ENCODE measurements at places on chromosomes 7 and 10. TPM values are rescaled to one million over a fixed set of nuclear protein-coding genes. Genes with fewer than 3 reads are reported as not detected.

The RHOBTB1 gene
- total RNA-seq = 16.0 TPM

The PAPOLB gene
- 0.10 TPM for total RNA-seq

The INTS15 gene
- 36.5 TPM for total RNA-seq

The CDH23 gene
- not detected for total RNA-seq

The LUC7L2 gene
- total RNA-seq = 116 TPM

The GIMAP1 gene
- total RNA-seq = not detected

GRCh38 chr7:45657136-45657889, 83.1 kb downstream of the ADCY1 start:
- H3K36me3 ChIP-seq = no peaks in the 10 kb centered on the region
- H3K27me3 ChIP-seq = no peaks in the 10 kb centered on the region
- no peak overlapping the region for H3K27ac ChIP-seq
- no peak overlapping the region for H3K4me3 ChIP-seq

DNA sequence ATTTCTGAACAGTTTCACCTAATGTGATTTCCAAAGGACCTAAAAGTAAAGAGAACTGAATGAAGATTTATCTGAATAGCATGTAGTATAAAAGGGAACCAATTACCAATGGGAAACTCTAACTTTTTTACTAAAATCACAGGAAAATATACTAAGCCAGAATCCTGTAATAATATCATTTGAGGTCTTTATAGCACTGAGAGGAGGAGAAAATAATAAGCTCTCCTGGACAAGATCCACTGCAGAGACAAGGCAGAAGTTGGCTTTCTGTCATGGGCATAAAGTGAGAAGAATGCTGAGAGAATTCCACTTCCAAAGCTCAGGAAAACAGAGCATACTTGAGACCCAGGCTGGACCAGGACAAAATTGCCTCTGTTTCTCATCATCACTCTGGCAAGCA, 1131.4 kb downstream of the SORCS1 start:
- no peak overlapping the region for H3K4me3 ChIP-seq
- H3K4me1 ChIP-seq = no peaks in the 10 kb centered on the region
- H3K36me3 ChIP-seq = no peaks in the 10 kb centered on the region
- DNase-seq = no peak
- H3K27me3 ChIP-seq = no peaks in the 10 kb centered on the region
- no peak overlapping the region for H3K27ac ChIP-seq

- no peak overlapping the region for H3K4me3 ChIP-seq
- no peaks in the 10 kb centered on the region for H3K27me3 ChIP-seq
- no peak overlapping the region for H3K27ac ChIP-seq
- H3K36me3 ChIP-seq = peaks cover 74% of the 10 kb centered on the region
- H3K4me1 ChIP-seq = no peaks in the 10 kb centered on the region
Measured at GRCh38 chr7:143305423-143306070, 10.4 kb upstream of the CLCN1 start.

GRCh38 chr10:97307441-97307840, 11.6 kb upstream of the FRAT1 start:
- DNase-seq = no peak
- no peaks in the 10 kb centered on the region for H3K4me1 ChIP-seq
- no peaks in the 10 kb centered on the region for H3K27me3 ChIP-seq

GRCh38 chr10:16663444-16663843, 141.8 kb upstream of the C1QL3 start:
- DNase-seq = no peak
- no peaks in the 10 kb centered on the region for H3K4me1 ChIP-seq
- H3K27me3 ChIP-seq = no peaks in the 10 kb centered on the region
- H3K27ac ChIP-seq = no peak overlapping the region
- H3K36me3 ChIP-seq = peaks cover 4% of the 10 kb centered on the region
- no peak overlapping the region for H3K4me3 ChIP-seq

- peaks cover 40% of the 10 kb centered on the region for H3K27me3 ChIP-seq
- H3K27ac ChIP-seq = no peak overlapping the region
- H3K4me1 ChIP-seq = no peaks in the 10 kb centered on the region
- H3K4me3 ChIP-seq = no peak overlapping the region
Measured at GRCh38 chr10:75744261-75744660, 312.8 kb downstream of the LRMDA start.

DNA sequence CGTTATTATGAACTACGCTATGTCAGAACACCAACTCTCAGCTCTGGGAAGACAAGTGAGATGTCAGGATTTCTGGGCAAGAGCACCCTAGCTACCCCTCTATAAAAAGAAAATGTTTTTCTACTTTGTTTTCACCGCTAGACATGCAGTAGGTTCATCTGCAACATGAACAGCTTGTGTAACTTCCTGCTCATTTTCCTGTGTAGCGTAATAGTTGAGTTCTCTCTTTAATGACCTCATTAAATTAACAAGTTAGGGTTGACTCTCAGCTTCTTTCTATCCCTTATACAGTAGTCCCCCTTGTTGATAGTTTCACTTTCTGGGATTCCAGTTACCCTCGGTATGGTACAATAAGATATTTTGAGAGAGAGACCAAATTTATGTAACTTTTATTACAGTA, 329.4 kb upstream of the ZNF32 start:
- H3K27me3 ChIP-seq = no peaks in the 10 kb centered on the region
- H3K36me3 ChIP-seq = no peaks in the 10 kb centered on the region
- no peaks in the 10 kb centered on the region for H3K4me1 ChIP-seq
- DNase-seq = no peak

GRCh38 chr7:115230882-115231571, 309.1 kb downstream of the MDFIC start:
- no peak for DNase-seq
- H3K27ac ChIP-seq = peak overlapping the region; percentile 73
- H3K36me3 ChIP-seq = no peaks in the 10 kb centered on the region
- no peaks in the 10 kb centered on the region for H3K27me3 ChIP-seq

DNA sequence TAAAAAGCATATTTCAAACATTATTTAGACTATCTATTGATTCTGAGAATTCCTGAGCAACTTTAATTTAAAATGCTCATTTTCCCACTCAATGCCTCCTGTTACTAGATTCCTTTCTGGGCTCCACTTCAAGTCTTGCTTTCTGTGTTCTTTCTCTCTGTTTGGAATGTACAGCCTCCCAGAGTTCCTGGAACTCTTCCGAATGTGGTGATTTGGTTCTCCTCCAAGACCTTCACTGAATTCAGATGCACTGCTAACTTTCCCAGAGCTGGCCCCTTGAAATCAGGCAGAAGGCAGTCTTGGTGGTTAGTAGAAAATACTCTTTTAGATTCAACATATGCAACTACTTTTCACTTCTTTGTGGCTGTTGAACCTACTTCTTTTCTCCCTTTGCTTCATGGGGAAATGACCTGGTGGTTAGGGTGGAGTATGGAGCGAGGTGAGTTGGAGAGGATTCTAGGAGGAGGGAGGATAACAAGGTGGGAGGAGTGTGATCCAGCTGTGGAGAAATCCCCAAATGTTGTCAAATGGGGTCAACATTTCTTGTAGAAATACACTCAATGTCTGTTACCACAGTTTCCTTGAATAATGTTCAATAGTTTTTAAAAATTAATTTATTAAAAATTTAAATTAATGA, 27.9 kb upstream of the CCDC7 start:
- H3K27me3 ChIP-seq = peaks cover 35% of the 10 kb centered on the region
- no peak for DNase-seq

- H3K4me3 ChIP-seq = no peak overlapping the region
- H3K4me1 ChIP-seq = peaks cover 5% of the 10 kb centered on the region
- no peaks in the 10 kb centered on the region for H3K36me3 ChIP-seq
Measured at GRCh38 chr10:101280511-101280910, 51.2 kb upstream of the LBX1 start.

DNA sequence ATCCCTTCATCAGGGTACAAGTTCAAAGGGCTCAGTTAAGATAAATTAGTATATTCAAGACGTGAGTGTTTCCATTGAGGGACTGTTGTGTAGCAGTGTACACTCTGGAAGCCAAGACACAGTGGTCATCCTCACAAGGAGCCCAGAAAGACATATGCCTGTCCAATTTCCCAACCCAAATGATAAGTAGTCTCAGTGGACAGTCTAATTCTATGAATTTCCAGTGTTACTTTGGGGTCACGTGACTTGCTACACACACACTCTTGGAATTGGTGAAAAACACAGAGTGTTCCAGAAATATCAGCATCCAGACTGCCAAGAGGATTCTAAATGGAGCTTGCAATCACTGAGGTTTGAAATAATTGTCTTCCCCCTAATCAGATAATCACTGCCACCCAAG, 365.1 kb downstream of the WDR11 start:
- H3K4me1 ChIP-seq = no peaks in the 10 kb centered on the region
- no peak overlapping the region for H3K4me3 ChIP-seq
- H3K36me3 ChIP-seq = no peaks in the 10 kb centered on the region
- no peak overlapping the region for H3K27ac ChIP-seq
- no peak for DNase-seq
- H3K27me3 ChIP-seq = peaks cover 6% of the 10 kb centered on the region

DNA sequence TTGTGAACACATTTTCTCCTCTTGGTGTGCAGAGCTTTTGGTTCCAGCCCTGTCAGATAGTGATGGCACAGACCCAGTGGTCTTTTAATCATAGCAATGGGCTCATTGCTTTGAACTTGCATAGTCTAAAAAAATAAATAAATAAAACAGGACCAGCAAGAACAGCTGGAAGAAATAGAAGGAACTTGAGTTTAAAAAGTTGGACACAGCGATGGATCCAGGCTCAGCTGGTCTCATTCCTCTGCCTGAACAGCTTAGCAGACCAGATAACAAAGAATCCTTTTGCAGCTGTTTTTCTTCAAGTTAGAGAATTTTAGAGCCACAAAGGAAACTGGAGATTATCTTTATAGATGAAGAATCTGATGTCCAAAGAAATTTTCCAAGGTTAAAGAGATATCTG, 1005.6 kb downstream of the LRMDA start:
- no peak for DNase-seq
- peaks cover 16% of the 10 kb centered on the region for H3K4me1 ChIP-seq
- no peaks in the 10 kb centered on the region for H3K36me3 ChIP-seq
- no peaks in the 10 kb centered on the region for H3K27me3 ChIP-seq
- H3K4me3 ChIP-seq = no peak overlapping the region
- H3K27ac ChIP-seq = no peak overlapping the region

Measured in osteocyte (in vitro differentiated cells).